ENCODE measurements at places on chromosomes 11 and 22. TPM values are rescaled to one million over a fixed set of nuclear protein-coding genes. Genes with fewer than 3 reads are reported as not detected.

- DNase-seq: no peak
Observed at GRCh38 chr11:121244884-121245283, 47.7 kb upstream of the SC5D start.

DNA sequence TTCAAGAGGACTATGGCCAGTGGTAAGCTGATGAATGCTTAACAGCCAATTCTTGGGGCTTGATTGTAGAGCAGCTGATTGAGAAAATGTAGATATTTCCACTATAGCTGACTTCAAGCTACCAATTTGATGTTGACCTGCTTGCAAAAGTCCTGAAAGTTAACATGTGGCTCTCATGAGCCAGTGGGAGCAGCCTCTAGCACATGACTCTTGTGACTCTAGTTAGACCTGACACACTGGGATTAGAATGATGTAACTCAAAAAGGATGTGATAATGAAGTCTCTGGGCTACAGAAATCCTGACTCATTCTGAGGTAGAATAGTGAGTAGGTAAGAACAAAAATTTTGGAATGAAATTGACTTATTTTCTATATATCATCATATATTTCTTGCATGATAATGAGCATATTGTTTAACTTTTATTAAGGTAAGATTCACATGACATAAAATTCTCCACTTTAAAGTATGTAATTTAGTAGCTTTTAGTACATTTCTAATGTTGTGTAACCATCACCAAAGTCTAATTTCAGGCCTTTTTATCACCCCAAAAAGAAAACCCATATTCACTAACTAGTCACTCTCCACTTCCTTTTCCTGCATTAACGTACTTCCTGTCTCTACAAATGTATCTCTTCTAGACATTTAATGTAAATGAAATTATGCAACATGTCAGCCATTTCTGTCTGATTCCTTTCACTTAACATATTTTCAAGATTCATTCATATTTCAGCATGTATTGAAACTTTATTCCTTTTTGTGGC, 16.1 kb upstream of the OR52H1 start:
- DNase-seq: no peak

- no peak for DNase-seq
Observed at GRCh38 chr11:96207459-96208449, 135.2 kb downstream of the MAML2 start.

DNA sequence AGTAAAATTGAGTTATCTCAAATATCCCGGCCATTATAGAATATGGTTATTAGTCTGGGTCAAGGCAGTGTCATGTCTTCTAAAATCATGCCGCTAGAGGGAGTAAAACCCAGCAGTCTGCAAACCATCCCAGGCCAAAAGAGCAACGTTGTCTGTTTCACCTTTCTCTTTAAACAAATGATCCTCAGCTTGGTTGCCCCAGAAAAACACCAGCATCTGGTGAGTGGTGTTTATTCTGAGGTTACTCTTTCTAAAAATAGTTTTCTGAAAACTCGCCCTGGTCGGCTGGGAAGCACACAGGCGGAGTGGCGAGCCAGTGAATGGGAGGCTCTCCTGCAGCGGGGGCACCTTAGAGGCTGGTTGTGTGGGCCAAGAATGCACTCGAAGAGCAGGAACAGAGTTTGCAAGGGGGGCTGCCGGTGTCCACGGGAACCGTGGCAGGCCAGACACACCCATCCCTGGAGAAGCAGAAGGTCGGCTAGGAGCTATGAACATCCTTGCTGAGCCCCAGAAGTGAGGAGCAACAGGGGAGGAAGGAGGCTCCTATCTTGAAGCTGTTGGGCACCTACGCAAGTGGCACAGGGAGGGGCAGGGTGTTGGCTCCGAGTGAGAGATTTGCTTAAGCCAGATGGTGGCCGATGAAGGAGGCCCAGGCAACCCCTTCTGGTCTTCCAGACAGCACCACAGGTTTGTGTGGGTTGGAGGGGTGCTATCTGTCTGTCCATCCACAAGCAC, 297.1 kb downstream of the ETS1 start:
- peak; percentile 76 for DNase-seq

The KRTAP5-2 gene
- not detected for total RNA-seq

Data from activated naive CD8-positive, alpha-beta T cell treated with anti-CD3 and anti-CD28 coated beads, Interleukin-2, amount 10 ng/mL, durations not matched to agents 7 days and 5 days (primary cell).